ENCODE measurements at places on chromosomes 12 and 14.
A peak's percentile ranks its signal among the peaks of the same experiment; 100 is the strongest.

DNA sequence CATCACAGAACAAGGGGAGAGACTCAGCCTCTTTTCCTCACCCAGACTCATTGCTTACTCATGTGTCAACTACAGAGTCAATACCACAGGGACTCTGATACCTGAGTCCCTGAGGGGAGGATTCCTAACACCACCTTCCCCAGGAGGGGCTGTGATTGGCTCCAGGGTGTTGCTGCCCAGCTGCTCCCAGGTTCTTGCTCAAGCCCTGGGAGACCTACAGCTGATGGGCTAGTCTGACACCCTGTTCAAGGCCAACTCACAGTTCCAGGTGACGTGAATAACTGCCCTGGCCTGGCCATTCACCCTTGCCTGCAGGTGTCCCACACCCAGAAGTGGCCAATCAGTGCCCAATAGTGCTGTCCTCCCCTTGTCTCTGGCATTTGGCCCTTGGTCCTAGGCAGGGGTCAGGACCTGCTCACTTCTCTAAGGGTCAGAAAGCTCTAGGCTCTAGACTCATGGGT lies 8.6 kb downstream of the SPRYD4 start:
- no peak for ATAC-seq

GRCh38 chr14:65142914-65143625 lies 40.8 kb upstream of the MAX start:
- ATAC-seq, result no peak

- ATAC-seq, result no peak
Measured at GRCh38 chr12:75917083-75917482, 114.5 kb downstream of the PHLDA1 start.

DNA sequence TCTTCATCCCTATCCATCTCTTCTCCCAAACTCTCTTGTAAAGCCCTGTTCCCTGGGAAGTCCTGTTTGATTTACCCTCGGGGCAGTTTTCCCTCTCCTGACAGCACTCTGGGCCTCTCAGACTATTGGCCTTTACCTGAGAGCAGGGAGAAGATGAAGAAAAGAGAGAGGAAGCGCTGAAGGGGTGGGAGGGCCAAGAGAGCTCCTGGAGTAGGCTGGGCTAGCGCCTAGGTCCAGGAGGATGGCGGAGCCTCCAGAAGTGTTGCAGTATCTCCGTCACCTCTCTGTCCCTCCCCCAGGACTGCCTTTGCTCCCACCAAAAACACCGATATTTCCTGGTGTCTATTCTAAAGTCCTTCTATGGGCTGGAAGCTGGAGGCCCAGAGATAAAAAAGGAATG lies 5.7 kb upstream of the IGFBP6 start:
- ATAC-seq, result no peak

DNA sequence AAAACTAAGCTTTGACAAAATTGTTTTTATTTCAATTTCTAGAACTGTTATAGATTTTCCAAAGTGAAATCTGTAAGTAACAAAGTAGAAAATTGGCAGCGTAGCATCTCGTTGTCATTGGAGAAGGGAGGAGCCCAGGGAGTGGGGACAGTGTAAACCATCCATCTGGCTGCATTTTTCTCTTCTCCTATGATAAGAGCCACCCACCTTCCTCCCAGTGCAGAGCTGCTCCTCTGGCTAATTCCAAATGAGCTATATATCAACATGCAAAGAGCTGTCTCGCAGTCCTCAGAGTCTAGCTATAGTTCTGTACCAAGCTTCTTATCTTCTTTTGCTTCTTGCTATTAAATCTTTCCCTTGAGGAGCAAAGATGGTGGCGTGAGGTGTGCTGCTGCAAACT lies 56.6 kb downstream of the SCN8A start:
- ATAC-seq, result no peak

DNA sequence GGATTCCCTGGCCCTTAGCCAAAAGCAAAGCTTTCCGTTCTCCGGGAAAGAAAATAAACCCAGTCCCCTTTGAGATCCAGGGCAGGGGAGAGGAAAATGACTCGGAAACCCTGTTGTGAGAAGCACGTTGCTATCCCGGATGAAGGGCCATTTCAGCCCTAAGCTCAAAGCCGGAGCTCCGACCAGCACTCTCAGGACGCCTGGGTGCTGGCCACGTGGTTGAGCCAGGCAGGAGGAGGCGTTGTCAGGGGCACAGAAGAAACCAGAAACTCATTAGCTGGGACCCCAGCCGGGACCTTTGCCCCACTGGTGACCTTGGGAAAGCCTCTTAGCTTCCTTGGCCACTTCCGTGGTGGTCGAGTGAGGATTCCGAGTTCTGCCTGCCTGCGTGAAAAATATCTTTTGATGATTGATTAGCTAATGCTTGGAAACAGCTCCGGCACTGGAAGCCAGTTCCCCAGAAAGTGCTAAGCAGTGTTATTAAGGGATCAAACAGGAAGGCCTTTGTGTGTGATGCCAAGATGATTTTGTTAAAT lies 57.6 kb upstream of the FZD10 start:
- peak; percentile 54 for ATAC-seq

DNA sequence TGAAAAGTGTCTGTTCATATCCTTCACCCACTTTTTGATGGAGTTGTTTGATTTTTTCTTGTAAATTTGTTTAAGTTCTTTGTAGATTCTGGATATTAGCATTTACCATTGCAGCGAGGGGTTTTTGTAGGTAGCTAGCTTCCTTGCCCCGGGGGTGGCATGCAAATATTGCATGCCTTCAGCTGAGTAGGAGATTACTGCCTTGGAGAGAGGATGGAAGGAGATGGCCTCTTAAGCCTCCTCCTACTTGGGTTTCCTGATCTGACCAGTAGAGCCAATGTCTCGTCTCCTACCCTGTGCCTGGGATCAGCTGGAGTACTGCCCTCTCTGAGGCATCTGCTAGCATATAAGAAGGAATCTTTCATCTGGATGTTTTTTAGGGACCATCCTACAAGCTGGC lies 134.4 kb upstream of the CCND2 start:
- ATAC-seq, result no peak

DNA sequence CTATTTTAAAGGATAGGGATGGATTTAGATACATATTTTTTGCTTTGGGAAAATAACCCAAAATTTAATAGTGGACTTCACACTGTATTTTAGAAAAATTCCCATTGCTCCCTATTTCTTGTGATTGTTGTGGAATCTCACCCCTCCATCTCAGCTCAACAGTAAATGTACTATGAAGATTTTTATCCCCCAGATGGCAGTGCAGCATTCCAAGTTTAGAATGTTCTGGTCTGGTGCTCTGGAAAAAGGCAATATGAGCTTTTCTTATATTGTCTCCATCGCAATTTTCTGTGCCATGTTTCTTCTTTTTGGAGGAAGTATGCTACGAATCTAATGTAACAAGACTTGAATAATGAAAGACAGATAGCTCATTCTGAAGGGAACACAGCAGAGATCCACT lies 471.7 kb upstream of the SYT1 start:
- no peak for ATAC-seq

DNA sequence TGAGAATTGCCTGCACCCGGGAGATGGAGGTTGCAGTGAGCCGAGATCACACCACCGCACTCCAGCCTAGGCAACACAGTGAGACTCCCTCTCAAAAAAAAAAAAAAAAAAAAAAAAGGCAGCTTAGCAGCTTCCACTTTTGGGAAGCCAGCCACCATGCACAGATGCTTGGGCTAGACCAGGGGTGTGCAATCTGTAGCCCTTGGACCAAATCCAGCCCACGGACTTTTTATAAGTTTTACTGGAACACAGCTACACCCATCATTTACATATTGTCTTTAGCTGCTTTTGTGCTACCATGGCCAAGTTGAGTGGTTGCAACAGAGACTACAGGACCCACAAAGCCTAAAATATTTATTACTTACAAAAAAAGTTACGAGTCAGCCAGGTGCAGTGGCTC lies 6.7 kb downstream of the CIT start:
- no peak for ATAC-seq

DNA sequence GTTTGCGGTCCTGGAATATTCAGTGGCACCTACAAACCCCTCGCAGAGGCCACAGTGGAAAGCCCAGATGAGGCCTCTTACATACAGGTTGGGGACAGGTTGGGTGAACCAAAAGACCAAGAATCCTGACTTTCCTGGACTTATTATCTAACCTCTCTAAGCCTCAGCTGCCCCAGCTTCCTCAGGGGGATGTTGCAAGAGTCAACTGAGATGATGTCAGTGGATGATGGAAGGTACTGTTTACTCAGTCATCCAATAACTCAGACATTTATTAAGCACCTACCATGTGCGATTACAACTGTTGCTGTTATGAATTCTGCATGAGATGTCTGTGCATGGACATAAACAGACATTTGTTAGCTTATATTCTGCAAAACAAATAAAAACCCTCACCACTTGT lies 72.8 kb downstream of the RFX4 start:
- ATAC-seq, result no peak

- no peak for ATAC-seq
Measured at GRCh38 chr12:68350753-68351152, 18.6 kb upstream of the MDM1 start.

GRCh38 chr14:72682188-72682587 lies 211.7 kb downstream of the DPF3 start:
- no peak for ATAC-seq

DNA sequence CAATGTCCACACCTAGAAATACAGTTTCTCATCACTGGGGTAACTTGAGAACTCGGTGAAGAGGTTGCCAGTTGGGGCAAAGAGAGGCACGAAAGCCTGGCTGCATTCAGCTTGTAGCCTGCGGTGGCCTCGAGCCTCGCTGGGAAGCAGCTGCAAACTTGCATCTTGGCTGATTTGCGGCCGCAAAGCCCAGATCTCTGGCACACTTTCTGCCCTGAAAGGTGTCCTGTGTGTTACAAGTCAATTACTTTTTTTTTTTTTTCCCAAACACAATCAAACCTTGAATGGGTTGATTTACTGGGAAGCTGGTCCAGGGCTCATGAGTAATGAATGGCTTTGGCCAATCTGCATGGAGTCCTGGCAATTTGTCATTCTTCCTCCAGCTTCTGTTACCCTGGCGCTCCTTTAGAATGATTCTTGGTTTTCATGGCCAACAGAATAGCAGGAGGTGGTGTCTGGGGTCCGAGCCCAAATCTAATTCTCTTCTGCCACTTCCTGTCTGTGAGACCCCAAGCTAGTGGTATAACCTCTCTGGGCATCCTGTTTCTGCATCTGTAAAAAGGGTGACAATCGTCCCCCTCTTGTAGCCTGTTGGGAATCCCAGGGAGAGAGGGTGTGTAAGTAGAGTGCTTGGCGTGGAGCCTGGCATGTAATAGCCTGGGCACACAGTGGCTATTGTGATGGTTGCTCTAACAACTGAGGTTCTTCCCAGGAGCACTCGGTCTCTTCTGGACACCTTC lies 6.7 kb downstream of the BCL7A start:
- no peak for ATAC-seq

DNA sequence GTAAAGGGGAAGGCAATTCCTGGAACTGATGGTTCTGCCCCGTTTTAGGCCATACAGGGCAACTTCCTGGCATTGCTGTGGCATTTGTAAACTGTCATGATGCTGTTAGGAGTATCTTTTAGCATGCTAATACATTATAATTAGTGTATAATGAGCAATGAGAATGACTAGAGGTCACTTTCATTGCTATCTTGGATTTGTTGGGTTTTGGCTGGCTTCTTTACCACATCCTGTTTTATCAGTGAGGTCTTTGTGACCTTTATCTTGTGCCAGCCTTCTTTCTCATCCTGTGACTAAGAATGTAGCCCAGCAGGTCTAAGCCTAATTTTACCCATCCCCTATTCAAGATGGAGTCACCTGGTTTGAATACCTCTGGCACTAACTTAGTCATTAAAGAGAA lies 51.2 kb downstream of the TESPA1 start:
- peak; percentile 16 for ATAC-seq

- ATAC-seq, result no peak
Measured at GRCh38 chr12:39102474-39103209, 197.3 kb upstream of the CPNE8 start.

DNA sequence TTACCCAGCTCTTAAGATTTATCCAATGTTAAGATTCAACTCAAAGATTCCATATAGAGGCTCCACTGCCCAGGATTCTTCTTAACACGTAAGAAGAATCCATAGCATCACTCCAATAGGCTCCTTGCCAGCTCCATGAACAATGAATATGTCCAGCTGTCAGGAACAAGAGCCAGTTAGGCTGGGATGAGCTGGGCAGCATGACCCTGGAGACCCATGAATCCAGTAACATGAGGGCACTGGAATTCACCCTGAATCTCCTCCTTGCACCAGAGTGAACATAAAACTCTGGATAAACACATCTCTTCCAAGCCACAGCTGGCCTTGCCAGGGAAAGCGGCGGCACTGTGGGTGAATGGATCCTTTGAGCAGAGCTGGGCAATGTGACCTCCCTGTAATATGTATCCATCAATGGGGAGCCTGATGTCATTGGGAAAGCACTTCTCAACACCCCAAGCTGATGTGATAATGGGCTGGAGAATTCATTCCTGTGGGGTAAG lies 24.4 kb upstream of the TC2N start:
- no peak for ATAC-seq

DNA sequence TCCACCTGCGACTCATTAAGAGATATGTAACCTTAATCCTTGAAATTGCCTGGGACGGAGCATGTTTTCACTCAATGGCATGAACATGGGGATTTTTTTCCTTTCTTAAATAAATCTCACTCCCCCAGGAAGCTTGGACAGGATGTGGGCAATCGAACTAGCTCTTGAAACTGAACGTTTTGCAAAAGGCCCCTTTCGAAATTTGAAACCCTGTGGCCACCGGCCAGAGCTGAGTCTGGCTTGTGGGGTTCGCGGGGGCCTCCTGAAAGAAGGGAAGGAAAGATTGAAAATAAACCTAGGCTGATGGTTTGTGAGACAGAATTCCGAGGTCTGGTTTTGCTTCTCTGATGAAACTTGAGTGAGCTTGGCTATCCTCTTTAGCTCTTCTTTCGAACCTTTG lies 101.4 kb upstream of the RTL1 start:
- no peak for ATAC-seq

DNA sequence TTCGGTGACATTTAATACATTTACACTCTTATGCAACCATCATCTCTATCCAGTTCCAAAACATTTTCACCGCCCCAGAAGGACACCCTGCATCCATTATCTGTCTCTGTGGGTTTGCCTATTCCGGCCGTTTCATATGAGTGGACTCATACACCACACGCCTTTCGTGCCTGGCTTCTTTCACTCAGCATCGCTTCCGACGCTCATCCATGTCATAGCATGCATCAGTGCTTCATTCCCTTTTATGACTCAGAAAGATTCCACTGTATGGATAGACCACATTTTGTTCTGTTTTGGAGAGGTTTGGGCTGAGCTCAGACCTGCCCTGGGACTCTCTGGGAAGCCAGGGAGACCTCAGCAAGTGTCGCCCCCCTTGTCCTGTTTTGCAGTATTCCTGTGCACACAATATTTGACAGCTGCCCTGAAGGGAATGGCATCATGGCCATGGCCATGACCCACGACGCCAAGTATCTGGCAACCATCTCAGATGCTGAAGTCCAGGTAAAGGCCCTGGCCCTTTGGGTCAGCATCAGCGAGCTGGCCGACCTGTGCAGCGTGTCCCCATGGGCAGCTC lies 23.8 kb downstream of the CFAP251 start:
- no peak for ATAC-seq

- ATAC-seq, result no peak
Measured at GRCh38 chr14:93792391-93792790, 4.1 kb upstream of the PRIMA1 start.
